ENCODE measurements at places on chromosomes 11 and 22. TPM values are rescaled to one million over a fixed set of nuclear protein-coding genes. Genes with fewer than 3 reads are reported as not detected.

DNA sequence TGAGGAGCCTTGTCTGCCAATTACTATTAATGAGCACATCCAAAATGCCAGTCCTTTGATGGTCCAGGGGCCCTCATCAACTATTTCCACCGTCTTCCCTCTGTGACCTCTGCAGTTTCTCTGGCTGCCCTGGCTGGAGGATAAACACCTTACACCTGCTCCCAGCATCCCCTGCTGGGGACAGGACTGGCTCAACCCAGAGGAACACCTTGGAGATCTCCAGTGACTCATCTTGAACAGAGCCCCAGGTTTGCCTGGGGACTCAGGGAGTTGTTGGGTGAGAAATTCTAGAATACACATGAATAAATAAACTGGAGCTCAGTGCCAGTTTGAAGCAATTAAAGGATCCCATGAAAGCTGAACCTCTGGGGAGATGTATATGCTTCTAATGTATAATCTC, 24.0 kb upstream of the ELF5 start:
- no peak overlapping the region for H3K27ac ChIP-seq
- no peak for DNase-seq
- no peak overlapping the region for H3K4me3 ChIP-seq
- no peaks in the 10 kb centered on the region for H3K4me1 ChIP-seq
- H3K27me3 ChIP-seq: peaks cover 36% of the 10 kb centered on the region
- no peaks in the 10 kb centered on the region for H3K36me3 ChIP-seq

GRCh38 chr11:123375832-123376231, 54.2 kb upstream of the GRAMD1B start:
- no peak overlapping the region for H3K27ac ChIP-seq
- DNase-seq: no peak
- no peaks in the 10 kb centered on the region for H3K4me1 ChIP-seq
- no peaks in the 10 kb centered on the region for H3K36me3 ChIP-seq
- no peaks in the 10 kb centered on the region for H3K27me3 ChIP-seq

The PATE1 gene
- not detected for total RNA-seq

The ASCL2 gene
- total RNA-seq: 1.9 TPM

The UBQLN3 gene
- total RNA-seq: 0.29 TPM

DNA sequence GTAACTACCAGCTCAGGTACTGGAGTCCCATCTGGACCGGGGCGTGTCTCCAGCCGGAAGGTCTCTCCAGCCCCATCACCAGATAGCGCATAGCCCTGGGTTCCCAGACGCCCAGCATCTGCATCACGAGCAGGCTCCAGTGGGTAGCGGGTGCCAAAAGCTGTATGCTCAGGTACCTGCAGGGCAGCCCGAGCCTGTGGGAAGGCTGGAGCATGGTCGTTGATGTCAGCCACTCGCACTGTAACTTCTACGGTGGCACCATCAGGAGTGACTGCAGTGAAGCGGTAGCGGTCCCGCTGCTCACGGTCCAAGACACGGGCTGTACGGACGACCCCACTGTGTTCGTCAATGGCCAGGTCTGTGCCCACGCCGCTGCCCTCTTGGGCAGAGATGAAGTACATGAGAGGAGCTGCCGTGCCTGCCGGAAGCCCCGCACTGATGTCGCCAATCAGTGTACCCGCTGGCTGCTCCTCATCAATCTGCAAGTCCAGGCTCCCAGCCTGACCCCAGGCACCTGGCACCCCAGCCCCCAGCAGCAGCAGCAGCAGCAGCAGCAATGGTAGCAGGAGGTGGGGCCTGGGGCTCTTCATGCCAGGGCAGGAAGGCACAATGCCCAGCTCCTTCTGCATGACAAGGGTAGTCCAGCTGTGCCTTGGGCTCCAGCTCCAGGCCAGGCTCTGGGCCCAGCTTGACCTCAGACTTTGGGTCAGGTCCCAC, 14.5 kb downstream of the DCHS1 start:
- DNase-seq: no peak
- no peaks in the 10 kb centered on the region for H3K27me3 ChIP-seq
- H3K4me1 ChIP-seq: peaks cover 35% of the 10 kb centered on the region
- no peak overlapping the region for H3K27ac ChIP-seq

The MMP27 gene
- not detected for total RNA-seq

DNA sequence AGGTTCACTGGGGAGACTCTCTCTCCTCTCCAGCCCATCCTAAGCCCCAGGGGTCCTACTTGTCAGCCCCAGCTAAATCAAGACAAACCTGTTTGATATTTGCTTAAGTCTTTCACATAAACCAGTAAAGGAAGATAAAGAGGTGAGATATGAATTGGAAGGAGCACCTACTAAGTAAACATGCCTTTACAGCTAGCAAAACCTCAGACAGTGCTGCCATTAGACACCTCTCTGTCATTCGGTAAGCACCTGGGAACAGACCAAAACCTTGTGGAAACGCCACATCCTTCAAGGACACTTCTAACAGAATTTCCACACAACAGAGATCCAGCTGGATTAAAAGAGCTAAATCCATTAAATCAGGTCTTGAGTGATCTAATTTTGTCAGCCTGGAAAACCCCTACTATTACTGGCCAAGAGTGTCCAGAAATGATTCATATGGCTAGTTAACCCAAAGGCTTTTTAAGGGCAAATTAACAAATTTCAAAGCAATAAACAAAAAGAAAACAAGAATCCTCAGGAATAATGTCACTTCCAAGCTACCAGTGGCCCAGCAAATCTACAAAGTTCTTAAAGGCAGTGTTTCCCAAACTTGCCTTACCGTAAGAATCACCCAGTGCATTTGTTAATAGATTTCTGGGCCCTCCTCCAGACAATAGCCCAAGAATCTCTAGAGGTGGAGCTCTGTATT, 2.4 kb downstream of the VPS37C start:
- no peaks in the 10 kb centered on the region for H3K27me3 ChIP-seq
- H3K36me3 ChIP-seq: no peaks in the 10 kb centered on the region
- peak overlapping the region; percentile 95 for H3K27ac ChIP-seq
- peaks cover 17% of the 10 kb centered on the region for H3K4me1 ChIP-seq
